ENCODE measurements at places on chromosomes 7 and 10.

DNA sequence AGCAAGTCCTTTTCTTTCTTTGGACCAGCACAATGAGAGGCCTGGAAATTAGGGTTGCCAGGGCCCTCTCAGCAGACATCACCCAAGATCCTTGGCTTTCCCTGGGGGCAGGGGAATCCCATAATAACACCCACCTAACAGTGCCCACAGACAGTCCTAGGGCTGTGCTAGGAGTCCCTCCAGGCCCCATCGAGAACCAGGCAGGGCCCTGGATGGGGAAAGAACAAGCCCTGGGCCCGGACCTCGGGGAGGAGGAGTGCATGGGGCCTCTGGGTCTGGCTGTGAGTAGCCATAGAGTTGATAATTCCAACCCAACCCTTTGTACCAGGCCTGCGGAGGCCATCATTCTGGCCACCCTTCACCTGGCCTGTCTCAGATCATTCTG is 201.2 kb upstream of the ZMIZ1 start:
- no peak for DNase-seq

GRCh38 chr10:38102880-38103279 is 8.7 kb downstream of the ZNF37A start:
- no peak for DNase-seq

- DNase-seq = no peak
Measured at GRCh38 chr7:155645662-155646061, 1.2 kb downstream of the RBM33 start.

- no peak for DNase-seq
Measured at GRCh38 chr7:152176797-152177196, 151.3 kb downstream of the GALNT11 start.

- no peak for DNase-seq
Measured at GRCh38 chr10:6916601-6917000, 336.5 kb upstream of the PRKCQ start.

GRCh38 chr10:94500063-94500462 is 45.5 kb upstream of the HELLS start:
- no peak for DNase-seq

DNA sequence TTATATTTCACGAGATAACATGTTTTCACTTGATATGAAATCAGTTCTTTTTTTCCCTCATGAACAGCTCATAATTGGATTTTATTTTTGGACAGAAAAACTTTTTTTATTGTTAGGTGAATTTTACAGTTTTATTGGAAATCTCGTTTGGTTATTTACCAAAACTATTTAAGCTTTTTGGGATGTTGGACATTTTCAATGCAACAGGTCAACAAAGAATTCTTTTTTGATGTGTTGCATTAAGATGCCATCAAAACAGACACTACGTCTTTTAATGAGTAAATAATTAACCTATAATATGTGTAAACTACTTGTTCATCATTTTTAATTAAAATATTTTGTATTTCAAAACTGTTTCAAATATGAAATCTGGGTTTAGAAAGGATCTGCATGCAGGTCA is 5.3 kb downstream of the KMT2E start:
- no peak for DNase-seq

GRCh38 chr7:46256870-46257661 is 336.0 kb upstream of the IGFBP3 start:
- DNase-seq = no peak

- no peak for DNase-seq
Measured at GRCh38 chr10:60525716-60526585, 136.3 kb upstream of the ANK3 start.

DNA sequence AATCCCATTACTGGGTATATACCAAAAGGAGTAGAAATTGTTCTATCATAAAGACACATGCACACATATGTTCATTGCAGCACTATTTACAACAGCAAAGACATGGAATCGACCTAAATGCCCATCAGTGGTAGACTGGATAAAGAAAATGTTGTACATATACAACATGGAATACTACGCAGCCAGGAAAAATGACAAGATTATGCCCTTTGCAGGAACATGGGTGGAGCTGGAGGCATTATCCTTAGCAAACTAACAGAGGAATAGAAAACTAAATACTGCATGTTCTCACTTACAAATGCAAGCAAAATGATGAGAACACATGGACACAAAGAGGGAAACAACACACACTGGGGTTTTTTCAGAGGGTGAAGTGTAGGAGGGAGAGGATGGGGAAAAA is 300.2 kb downstream of the BAMBI start:
- DNase-seq = no peak

- no peak for DNase-seq
Measured at GRCh38 chr7:28528899-28529298, 116.6 kb downstream of the CREB5 start.

DNA sequence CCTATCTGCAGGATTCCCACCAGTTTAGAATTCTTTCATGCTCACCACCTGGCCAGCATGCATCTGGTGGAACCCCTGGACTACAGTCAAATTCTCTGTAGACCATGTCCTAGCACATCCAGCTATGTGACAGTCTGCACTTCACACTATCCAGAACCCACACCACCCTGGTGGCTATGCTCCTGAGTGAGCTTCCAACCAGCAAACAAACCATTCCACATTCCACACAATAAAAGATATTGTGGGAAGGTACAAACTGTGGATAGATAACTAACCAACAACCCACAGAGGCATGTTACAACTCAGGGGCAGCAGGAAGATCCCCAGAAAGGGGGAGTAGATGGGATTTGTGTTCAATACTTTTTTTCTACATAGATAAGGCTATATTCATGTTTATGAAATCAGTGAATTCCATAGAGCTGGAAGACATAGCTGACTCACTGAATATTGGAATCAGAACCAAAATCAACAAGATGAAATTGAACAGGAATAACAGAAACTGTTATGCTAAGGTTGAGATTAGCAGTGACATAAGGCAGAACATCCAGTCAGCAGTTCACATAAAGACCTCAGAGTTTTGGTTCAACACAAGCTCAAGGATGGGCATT is 72.5 kb downstream of the LRRC17 start:
- DNase-seq = no peak

- DNase-seq = no peak
Measured at GRCh38 chr10:21518149-21518640, 7.3 kb downstream of the SKIDA1 start.

- DNase-seq = no peak
Measured at GRCh38 chr7:20450536-20450935, 119.8 kb downstream of the ITGB8 start.

GRCh38 chr10:114363745-114364454 is 40.4 kb downstream of the AFAP1L2 start:
- DNase-seq = no peak

DNA sequence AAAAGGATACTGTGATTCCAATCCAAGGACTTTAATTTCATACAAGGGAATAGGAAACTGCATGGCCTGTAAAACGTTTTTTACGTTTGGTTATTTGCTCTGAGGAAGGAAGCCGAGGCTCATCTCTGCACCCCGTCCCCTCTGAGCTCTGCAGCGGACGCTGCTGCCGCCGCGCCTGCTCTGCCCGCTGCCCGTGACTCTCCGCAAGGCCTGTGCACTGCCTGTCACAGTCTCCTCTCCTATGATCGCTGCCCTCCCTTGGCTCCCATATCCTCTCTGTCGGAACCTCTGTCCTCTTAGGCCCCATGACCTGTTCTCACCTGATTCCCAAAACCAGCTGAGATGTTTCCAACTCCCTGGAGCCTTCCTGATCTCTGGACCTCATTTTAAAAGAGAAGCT is 320.3 kb upstream of the ZNF32 start:
- DNase-seq = no peak

DNA sequence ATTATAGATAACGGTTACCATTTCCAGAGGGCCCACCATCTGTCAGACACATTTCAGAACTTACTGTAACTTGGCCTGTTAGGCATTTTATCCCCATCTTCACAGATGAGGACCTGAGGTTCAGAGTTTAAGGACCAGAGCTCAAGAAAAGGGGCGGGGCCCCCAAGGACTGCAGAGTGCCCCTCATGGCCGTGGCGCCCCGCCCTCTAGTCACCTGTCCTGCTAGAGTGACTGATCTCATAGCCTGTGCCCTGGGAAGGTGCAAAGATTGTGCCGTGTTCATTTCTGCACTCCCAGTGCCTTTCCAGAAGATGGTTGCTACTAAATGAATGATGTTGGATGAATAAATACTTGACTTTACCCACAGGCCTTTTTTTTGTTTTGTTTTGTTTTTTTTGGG is 107.0 kb downstream of the XRCC2 start:
- DNase-seq = no peak

- no peak for DNase-seq
Measured at GRCh38 chr7:115054478-115055065, 132.7 kb downstream of the MDFIC start.

DNA sequence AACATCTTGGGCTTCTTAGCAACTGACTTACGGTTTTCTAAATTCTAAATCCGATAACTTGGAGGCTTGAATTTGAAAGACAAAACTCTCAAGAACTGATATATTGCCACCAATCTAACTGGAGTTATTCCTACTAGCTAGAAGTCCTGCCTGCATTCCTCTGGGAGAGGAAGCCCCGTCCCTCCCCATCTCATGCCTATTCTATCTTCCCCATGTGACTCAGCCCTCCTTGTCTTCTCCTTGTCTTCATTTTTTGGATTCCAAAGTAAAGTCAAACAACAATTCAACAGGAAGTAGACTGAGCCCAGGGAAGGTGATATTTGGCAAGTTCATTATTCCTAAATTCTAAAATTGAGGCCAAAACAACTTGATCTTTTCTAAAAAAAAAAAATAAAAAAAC is 587.7 kb downstream of the KCNMA1 start:
- no peak for DNase-seq

DNA sequence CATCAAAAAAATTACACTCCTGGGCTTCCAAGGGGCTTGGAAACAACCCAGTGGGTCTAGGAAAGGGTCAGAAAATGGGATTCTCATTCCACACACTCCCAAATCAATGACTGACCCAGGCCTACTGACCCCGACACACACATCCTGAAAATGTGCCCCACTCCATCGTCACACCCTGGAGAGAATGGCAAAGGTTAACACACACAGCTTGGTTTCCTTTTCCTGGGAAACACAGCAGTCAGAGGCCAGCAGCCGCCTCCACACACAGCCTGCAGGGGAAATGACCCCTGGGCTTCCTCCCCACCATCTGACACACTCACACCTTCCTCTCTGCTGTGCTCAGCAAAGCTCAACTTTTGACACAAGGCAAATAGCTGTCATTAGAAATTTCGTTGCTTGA is 42.9 kb downstream of the SH3PXD2A start:
- no peak for DNase-seq

DNA sequence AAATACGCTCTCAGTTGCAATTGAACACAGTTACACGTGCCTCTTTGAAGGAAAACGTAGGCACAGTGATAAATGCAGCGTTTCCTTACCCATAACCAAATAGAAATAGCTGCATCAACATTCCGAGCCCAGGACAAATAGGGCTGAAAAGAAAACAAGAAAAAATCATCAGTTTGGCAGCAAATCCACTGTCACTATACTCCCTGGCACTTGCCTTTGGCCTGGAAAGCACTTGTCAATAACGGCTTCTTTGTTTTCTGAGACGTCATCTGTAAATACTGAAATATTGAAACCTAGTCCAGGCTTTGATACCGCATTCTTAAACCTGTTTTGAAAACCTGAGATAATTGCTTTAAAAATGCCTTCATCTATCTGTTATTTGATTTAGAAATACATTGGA is 167.2 kb upstream of the AKR1E2 start:
- no peak for DNase-seq

GRCh38 chr7:31067491-31067890 is 15.4 kb downstream of the ADCYAP1R1 start:
- no peak for DNase-seq

GRCh38 chr10:78491812-78492211 is 458.1 kb downstream of the RPS24 start:
- DNase-seq = no peak

DNA sequence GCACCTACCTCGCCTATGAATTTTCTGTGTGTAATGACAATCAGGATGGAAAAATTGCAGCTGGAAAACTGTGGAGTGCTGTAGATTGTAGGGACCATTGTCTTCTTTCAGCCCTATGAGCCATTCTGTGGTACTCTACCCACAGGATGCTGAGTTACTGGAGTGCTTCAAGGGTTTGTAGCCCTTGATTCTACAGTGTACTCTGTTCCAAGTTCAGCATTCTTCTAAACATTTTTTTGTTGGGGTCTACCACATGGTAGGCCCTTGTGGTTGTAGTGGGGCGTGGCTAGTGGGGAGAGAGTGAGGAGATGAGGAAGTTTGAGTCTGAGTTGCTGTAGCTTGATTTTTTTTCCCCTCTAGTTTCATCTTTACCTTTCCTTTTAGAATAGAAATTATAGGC is 33.5 kb downstream of the REEP3 start:
- DNase-seq = no peak

GRCh38 chr10:75740541-75740940 is 309.1 kb downstream of the LRMDA start:
- DNase-seq = no peak

- no peak for DNase-seq
Measured at GRCh38 chr7:696426-696811, 30.1 kb upstream of the DNAAF5 start.
